ENCODE measurements at places on chromosomes 2 and 18.

- DNase-seq = no peak
Observed at GRCh38 chr18:6595666-6596065, 133.8 kb upstream of the ARHGAP28 start.

GRCh38 chr2:230578106-230578505, 134.5 kb upstream of the CAB39 start:
- no peak for DNase-seq

DNA sequence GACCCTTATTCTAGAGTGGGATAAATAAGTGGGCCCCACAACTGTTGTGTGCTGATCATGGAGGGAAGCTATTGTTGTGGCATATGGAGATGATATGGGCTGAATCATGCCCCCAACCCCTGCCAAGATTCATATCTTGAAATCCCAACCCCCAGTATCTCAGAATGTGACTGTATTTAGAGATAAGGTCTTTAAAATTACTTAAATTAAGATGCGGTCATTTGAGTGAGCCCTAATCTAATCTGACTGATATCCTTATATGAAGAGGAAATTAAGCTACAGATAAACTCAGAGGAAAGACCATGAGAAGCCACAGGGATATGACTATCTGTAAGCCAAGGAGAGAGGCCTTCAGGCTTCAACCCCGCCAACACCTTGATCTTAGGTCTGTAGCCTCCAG, 188.3 kb upstream of the RND3 start:
- no peak for DNase-seq

DNA sequence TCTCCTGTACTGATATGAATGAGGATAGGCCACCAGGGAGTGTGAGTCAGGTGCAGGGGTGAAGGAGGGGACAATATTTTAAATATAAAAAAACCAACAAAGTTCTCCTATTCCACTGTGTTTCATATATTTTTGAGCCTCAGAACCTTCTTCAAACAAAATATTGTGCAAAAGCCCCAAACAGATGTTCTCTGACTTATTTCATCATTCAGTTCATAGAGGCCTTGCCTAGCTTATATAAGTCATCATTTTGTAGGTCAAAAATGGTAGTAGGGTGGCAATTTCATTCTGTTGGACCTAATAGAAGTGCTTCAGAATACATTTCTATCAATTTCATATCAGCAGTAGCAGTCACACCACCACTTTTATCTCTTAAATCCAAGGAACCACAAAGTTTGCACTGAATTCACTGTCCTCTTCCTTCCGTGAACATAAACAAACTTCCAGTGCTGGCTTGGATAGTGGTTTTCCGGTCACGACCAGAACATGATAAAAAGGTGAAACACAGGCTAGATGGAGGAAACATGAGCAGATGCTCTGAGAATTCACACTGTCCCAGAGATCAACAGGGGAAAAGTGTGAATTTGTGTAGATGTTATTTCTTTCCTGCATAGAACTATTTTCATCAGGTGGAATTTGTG, 99.1 kb downstream of the EN1 start:
- no peak for DNase-seq

- DNase-seq = no peak
Observed at GRCh38 chr2:232476791-232477190, 10.8 kb downstream of the ECEL1 start.

- DNase-seq = no peak
Observed at GRCh38 chr2:5561006-5561405, 131.2 kb upstream of the SOX11 start.

- DNase-seq = no peak
Observed at GRCh38 chr2:179461420-179461819, 196.8 kb upstream of the SESTD1 start.

- DNase-seq = peak; percentile 15
Observed at GRCh38 chr2:226869371-226869770, 33.5 kb downstream of the RHBDD1 start.

DNA sequence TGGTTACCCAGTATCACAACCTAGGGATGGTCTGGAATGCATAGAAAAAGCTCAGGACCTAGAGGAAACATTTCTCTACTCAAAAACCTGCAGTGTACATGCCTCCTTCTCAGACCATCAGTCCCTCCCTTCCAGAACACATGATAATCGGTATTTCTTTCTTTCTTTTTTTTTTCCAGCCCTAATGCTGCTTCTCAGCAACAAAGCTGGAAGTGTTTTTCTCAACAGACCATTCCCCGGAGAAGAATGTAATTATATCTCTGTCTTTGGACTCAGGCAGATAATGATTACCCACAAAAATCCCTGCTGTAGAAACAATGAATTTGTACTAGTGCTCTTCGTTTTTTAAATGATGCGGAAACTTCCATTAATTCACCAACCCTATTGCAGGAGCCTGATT, 44.1 kb upstream of the NDUFV2 start:
- DNase-seq = no peak

DNA sequence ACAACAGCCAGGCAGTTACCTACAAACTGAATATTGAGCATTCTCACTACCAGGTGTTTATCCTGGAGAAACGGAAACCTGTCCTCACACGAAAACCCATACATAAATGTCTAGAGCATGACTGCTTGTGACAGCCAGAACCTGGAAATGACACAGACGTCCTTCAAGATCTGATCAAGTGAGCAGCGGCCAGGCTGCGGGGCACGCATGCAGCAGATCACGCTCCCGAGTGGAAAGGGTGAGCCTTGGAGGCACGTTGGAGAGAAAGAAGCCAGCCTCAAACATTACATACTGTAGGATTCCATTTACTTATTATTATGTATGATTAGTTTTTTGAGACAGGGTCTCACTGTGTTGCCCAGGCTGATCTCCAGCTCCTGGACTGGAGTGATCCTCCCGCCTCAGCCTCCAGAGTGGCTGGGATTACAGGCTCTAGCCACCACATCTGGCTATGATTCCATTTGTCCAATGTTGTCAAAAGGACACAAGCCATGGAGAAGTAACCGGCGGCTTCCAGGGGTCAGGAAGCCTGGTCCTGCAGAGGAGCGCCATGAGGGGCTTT, 22.9 kb upstream of the STK25 start:
- DNase-seq = no peak

DNA sequence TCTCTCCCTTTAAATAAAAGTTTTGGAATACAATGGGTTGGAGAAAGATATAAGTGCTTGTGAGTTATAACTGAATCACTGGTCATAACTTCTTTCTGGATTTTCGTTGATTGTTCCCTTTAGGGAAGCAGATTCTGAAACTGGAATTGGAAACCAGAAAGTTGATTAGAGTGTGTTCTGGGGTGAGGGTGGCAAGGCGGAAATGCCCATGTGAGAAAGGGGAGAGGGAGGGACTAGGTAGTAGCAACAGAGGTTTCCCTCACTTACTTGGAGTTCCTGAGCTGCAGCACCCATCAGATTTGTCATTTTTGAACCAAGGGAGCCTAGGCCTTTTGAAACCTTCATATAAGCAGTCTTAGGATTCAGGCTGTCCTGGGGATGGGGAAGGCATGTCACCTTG, 453.4 kb downstream of the KCNJ3 start:
- no peak for DNase-seq

- DNase-seq = no peak
Observed at GRCh38 chr2:237296756-237297155, 117.2 kb downstream of the COL6A3 start.

All from epithelial cell of esophagus (primary cell).